ENCODE measurements at places on chromosomes 7 and 10.

DNA sequence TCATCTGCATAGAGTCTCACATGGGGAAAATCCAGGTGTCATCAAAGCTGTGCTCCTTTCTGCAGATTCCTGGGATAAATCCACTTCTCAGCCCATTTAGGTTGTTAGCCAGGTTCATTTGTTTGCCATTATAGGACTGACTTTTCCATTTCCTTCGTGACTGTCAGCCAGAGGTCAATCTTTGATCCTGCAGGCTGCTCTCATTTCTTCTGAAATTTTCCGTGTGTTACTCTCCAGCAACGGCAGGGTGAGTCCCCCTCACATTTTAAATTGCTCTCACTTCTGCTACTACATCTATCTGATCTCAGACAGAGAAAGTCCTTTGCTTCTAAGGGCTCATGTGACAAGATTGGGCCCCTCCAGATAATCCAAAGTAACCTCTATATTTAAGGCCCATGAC lies 150.7 kb upstream of the BET1 start:
- no peak for DNase-seq

DNA sequence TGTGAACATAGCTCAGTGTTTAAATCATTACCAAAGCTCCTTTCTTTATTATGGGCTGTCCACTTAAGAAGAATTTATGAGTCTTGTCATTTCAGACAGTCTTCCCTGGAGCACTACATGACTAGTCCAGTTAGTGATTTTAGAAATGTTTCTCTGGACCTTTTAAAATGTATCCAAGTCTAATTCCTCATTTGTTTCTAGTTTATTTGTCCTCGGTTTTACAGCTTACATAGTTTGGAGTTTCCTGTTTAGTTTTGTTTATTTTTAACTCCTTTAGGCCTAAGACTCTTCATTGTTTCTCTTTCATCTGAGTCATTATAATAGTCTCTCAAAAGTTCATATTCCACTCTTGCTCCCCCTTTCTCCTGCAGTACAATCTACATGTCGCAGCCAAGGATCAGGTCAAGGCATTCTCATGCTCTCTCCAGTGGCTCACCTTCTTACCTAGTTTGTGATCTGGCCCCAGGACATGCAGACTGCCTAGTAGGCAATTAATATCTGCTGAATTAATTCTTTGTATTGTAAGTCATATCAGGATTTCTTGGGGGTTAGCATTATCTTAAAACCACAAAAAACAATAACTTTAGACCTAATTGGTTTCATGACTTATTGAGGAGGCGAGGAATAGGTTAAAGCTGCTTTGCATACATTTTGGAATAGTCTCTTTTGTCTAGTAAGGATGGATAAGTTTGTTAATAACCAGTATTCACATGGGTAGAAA lies 93.8 kb downstream of the MAPK8 start:
- DNase-seq: no peak

GRCh38 chr7:24576171-24577025 lies 3.1 kb downstream of the PALS2 start:
- DNase-seq: no peak

DNA sequence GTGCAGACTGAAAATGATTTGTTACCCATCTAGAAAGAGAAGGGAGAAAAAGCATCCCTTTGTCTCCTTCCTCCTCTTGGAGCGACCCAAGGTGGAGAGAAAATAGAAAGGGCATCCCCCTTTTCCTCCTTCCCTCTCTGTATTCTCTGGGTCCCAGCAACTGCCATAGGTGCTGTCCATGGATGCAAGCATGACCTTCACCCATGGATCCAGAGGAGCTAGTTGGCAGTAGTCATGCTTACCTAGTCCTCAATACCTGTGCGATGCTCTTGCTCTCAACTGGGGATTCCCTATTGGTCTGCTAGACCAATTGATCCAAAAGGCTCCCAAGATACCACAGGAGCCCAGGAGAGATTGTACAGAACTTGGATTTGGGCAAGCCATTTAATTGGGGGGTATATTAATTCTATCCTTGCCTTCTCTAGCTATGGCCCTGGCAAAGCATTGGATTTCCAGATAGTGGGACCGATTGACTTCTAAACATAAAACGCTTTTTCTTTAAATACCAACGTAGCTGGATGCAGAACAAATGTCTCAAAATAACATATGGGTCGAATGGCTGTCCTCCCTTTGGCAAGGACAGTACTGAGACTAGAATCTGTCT lies 547.8 kb upstream of the IGFBP3 start:
- no peak for DNase-seq

- DNase-seq: no peak
These were observed 6.1 kb upstream of the PDK4 start for GRCh38 chr7:95602421-95602820.

DNA sequence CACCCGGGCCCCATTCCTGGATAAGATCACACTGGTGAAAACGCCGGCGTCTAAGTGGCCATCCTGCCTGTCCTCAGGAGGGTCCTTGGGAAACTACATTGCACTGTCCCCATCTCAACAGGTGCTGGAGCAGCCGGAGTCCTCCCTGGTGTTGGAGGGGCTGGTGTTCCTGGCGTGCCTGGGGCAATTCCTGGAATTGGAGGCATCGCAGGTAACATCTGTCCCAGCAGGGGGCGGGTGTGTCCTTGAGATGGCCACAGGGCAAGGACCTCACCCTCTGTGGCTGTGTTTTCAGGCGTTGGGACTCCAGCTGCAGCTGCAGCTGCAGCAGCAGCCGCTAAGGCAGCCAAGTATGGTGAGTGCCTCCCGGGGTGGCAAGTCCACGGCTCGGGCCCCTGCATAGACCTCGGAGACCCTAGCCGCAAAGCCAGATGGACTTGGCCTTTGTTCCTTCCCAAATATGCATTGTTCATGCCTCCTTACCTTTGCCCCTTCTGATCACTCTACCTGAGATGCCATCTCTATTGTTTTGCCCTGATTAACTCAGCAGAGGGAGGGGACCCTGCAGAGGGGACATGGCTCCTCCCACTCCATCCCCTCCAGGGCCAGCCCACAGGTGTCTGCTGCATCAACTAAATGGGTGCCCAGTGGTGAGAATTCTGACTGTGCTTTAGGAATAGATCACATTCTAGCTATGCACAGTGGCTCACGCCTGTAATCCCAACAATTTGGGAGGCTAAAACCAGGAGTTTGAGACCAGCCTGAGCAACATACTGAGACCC lies 23.8 kb downstream of the ELN start:
- DNase-seq: no peak

- DNase-seq: no peak
These were observed 27.4 kb downstream of the MINPP1 start for GRCh38 chr10:87531908-87532622.

GRCh38 chr10:113613977-113614690 lies 49.7 kb downstream of the NRAP start:
- no peak for DNase-seq

DNA sequence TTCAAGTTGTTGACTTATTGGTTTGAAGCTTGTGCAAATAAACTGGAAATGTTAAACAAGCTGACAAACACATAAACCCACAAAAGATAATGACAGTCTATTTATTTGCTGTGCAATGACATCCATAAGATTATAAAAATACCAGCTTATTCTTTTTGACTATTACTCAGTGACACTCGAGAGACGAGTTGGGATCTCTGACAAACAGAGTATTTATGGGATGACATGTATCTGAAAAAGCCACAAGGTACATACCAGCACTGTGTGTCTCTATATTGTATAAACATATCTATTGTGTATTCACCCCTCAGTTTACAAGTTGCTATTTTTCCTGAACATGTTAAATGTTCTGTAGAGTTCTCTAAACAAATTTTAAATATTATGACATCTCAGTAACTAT lies 88.9 kb downstream of the CHRM2 start:
- no peak for DNase-seq

DNA sequence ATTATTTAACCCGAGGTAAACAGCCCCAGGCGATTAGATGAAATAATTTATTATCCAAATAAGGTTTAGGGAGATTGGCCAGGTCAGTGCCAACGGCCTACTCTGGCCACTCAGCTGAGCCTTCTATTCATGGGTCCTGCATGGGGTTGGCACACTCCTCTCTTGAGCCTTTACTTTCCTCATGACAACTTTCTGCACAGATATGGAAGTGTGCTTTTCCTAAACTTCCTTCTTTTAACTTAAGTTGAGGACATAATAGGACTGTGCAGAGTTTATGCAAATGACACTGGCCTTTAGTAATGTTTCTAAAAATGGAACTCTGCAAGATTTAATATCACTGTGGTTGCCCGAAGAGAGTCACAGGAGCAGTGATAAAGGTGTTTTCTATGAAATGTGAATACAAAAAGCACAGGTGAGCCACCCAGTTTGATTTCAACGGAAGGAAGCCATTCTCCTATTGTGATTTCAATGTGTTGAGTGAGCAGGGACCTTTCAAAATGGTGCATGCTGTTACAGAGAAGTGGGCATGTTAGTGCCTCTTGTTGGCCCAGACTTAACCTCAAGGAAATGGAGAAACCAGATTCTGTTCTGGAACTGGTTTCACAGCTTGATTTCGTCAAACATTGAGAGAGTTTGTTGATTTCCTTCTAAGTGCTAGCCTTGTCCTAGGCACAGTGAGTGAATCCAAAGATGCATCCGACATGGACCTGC lies 55.7 kb downstream of the LYZL2 start:
- no peak for DNase-seq

GRCh38 chr7:13288516-13288915 lies 601.1 kb downstream of the ARL4A start:
- no peak for DNase-seq

DNA sequence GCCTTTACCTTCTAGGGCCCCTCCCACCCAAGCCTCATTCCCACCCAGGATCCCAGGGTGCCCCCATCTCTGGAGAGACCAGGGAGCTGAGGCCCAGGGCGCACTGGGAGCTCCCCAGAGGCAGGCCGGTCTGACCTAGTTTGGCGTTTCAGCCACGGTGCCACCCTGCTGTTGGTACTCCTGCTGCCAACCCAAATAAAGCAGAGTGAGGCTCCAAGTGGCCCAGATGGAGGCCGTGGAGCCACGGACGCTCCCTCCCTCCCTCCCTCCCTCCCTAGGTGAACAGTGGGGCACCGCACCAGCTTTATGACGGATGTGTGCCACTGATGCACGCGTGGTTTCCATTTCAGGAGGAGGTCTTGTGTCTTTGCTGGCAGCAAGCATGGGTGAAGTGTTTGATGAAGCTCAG lies 1.8 kb downstream of the INPP5A start:
- no peak for DNase-seq

GRCh38 chr7:111470998-111471397 lies 91.3 kb downstream of the IMMP2L start:
- no peak for DNase-seq

GRCh38 chr7:26115650-26116049 lies 36.3 kb upstream of the NFE2L3 start:
- DNase-seq: no peak

- DNase-seq: no peak
These were observed 20.5 kb downstream of the ANKRD16 start for GRCh38 chr10:5869156-5869555.

- no peak for DNase-seq
These were observed 156.6 kb upstream of the IMMP2L start for GRCh38 chr7:111718886-111719285.

DNA sequence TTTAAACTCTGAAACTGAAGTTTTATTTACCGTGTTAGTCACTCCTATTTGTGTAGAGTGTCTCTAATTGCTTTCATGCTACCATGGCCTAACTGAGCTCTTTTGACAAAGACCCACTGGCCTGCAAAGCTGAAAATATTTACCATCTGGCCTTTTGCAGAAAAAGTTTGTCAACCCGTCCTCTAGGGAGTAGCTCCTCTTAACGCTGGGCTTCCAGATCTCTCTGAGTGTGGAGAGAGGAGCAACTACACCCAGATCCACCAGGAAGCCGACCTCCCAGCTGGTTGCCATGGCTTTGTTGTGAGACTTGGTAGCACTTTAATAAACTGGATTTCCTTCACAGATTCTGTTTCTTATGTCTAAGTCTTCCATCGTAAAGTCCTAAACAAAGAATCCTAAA lies 4.2 kb upstream of the C10orf71 start:
- DNase-seq: no peak

GRCh38 chr10:126839094-126839761 lies 66.0 kb upstream of the DOCK1 start:
- DNase-seq: no peak

DNA sequence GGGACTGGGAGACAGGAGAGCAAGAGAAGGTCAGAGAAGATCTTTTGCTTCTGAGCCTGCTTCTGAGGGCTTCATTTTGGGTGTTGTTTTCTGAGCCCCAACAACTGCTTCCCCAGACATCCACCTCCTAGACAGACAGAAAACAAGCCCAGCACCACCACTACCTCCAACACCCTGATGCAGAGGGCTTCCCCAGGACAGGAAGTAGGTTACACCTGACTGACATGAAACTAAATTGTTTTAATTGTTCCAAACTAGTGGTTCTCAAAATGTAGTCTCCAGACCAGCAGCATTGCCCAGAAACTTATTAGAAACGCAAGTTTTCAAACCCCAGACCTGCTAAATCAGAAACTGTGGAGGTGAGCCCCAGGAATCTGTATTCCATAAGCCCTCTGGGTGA lies 163.6 kb upstream of the KMT2E start:
- DNase-seq: no peak

DNA sequence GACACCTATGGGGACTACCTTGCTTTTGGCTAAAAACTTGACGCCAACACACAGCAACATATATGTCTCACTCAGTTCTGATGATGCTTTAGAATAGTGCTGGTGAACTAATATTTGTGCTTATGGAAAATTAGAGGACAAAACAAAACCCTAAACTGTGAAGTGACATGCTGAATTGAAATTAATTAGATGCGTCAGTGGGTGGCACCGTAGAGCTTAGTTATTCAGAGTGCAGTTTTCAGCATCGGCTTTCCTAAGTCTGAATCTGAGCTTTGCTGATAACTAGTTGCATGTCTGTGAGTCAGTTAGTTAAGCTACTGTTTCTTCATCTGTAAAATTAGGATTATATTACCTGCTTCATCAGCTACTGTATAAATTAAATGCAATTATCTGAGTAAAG lies 245.0 kb upstream of the SORCS1 start:
- no peak for DNase-seq

DNA sequence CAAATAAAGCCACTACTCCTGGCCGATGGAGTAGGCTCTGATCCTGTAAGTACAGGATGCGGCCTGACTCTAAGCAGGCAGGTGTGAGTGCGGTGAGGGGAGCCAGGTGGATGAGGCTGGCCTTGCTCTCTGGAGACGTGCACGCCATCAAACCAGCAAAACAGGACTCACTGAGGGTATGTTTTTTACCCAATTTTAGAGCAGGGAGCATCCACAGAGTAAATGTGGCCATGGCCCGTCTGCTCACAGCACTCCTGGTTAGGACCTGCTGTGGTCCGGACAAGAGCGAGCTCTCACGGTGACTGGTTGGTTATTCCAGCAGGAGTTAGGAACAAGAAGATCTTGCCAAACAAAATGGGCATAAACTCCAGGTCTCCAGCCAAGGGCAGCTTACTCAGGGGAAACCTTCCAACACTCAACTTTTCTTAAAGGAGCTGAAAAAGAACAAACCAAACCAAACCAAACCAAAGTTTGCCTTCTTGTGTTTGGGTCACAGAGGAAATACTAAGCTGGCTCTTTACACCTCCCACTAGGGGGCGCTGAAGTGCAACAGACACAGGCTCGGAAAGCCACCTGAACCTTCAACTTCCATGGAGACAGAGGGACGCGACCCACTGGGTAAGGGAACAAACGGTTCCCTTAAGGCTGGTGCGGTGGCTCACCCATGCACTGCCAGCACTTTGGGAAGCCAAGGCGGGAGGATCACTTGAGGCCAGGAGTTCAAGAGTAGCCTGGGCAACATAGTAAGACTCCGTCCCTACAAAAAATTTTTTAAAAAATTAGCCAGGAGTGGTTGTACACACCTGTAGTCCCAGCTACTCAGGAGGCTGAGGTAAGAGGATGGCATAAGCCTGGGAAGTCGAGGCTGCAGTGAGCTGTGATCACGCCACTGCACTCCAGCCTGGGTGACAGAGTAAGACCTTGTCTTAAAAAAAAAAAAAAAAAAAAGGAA lies 122.4 kb downstream of the CLEC2L start:
- DNase-seq: peak; percentile 67

- DNase-seq: no peak
These were observed at the start of gene VWDE for GRCh38 chr7:12403287-12404181. TSS of gene VWDE (minus strand) at chr7:12403865. CDS start at chr7:12403716, 149 bp downstream.

Data from stimulated activated CD8-positive, alpha-beta memory T cell treated with anti-CD3 and anti-CD28 coated beads, Interleukin-15, amount 100 ng/mL, for 1 hour (primary cell).